ENCODE measurements at places on chromosomes 3 and 15. TPM values are rescaled to one million over a fixed set of nuclear protein-coding genes. Genes with fewer than 3 reads are reported as not detected.

The DPP8 gene
- total RNA-seq: 87.9 TPM

The IGSF11 gene
- 19.6 TPM for total RNA-seq

The GPR156 gene
- 1.4 TPM for total RNA-seq

The CFAP20DC gene
- 3.2 TPM for total RNA-seq

The SUCNR1 gene
- total RNA-seq: 1.4 TPM

The CCDC39 gene
- 3.9 TPM for total RNA-seq

The CCDC54 gene
- not detected for total RNA-seq

The P2RY14 gene
- 1.4 TPM for total RNA-seq

The CYP1A2 gene
- total RNA-seq: not detected

The FSIP1 gene
- total RNA-seq: 22.6 TPM

The RAD18 gene
- 11.8 TPM for total RNA-seq

The NR1D2 gene
- 51.9 TPM for total RNA-seq

The TGM4 gene
- not detected for total RNA-seq

The ANKRD34C gene
- 0.92 TPM for total RNA-seq

The MUC13 gene
- total RNA-seq: not detected

The SKOR1 gene
- 0.69 TPM for total RNA-seq

The CLEC3B gene
- total RNA-seq: 34.4 TPM

The TMEM207 gene
- not detected for total RNA-seq

The SLITRK3 gene
- total RNA-seq: 26.5 TPM

Data from diencephalon (tissue), 1 donor.